Brain pericyte (primary cell): ENCODE measurements at places on chromosomes 6 and 20.

DNA sequence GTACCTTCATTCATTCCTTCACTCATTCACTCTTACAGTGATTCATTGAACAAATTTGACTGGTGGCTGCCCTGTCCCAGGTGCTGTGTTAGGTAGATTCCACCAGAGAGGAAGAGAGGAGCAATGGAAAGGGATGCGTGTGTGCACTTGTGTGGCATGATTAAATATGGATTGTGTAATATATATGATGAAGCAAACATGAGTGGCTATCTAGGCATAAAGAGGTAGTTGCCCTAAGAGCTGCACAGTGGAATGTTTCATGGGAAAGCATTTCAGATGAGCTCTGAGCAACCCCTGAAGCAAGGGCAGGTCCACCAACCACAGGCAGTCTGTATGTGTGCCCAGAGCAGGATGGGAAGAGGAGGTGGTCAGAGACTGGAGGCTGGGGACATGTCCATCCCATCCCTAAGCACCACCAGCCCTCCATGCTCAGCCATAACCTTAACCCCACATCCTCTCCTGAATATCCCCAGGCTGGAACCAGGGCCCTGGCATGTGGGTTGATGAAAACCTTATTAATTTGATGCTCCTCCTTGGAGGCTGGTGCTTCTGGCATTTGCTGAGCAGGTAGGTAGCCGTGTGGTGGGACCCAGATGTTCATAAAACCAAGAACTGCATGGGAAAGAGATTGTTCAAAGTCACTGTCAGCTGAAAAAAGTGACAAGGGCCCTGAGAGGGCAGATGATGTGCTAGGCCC, 226.2 kb downstream of the SYNDIG1 start:
- no peak for DNase-seq

DNA sequence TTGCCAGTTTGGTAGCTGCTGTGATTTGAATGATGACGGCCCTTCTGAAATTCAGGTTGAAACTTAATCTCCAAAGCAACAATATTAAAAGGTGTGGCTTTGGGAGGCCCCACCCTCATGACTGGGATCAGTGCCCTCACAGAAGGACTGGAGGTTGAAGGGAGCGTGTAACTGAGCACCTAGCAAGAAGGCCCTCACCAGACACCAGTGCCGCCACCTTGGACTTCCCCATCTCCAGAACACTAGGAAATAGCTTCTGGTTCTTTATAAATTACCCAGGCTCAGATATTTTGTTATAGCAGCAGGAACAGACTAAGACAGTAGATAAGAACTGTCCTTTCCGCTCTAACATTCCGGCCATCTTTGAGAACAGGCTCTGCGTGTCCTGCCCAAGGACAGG, 243.1 kb downstream of the DLL1 start:
- no peak for DNase-seq

GRCh38 chr20:51189814-51190782, 167.2 kb upstream of the KCNG1 start:
- no peak for DNase-seq

GRCh38 chr6:27667657-27668441, 194.9 kb upstream of the ZNF184 start:
- no peak for DNase-seq

DNA sequence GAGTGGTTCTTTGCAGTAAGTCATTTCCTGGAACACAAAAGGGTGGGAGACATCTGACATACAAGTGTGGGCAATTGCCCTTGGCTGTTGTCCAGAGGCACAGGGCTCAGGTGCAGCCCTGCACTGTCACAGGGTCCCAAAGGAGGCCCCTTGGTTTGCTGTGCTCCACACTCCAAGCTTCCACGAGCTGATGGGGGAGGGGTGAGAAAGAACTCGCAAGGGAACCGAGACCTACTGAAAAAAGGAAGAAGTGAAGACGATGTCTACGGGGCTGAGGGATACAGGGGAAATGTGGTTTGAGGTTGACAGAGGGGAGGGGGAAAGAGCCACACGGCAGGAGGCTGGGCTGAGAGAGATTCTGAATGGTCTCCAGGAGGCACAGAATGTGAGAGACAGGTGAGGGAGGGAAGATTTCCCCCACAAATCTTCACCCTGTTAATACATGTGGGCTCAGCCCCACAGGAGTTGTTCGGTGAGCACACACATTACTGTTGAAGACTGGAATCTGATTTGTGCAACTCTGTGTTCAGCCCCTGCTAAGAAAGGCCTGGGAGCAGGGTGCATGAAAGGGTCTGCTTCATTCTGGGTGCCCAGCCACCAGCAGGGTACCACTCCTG, 123.4 kb downstream of the LY86 start:
- no peak for DNase-seq

DNA sequence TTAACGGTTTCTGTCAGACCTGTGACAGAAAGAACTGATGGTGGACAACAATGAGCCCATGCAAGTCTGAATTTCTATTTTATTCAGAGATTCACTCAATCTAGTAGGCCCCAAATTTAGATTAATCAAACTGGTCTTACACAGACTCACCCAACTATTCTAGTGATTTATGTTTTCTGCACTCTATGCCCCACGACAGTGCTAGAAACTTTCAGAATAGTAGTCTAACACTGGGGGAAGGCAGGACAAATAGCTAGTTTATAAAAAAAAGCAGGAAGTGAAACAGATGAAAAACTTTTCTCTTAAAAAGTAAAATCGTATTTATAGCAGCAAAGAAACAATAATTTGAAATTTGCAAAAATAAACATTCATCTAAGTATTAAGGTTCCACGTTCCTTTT, 5.0 kb downstream of the TCP11 start:
- no peak for DNase-seq

GRCh38 chr6:135163440-135163738, 17.7 kb upstream of the MYB start:
- no peak for DNase-seq

DNA sequence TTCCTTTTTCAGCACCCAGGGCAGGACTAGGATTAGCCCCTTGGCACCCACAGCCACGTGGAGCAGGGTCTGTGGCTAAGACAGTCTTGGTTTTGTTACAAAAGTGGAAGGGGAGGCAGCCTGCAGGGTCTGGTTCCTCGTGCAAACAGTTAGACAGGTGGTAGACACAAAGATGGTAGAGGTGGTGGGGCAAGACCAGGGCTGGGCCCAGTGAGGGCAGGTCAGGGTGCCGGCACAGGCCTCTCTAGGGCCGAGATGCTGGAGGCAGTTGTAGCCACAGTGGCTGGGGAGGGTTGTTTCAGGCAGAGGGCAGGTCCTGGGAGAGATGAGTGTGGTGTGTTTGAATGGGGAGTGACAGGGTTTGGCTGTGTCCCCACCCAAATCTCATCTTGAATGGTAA, 161.6 kb downstream of the SMOC2 start:
- DNase-seq: no peak

DNA sequence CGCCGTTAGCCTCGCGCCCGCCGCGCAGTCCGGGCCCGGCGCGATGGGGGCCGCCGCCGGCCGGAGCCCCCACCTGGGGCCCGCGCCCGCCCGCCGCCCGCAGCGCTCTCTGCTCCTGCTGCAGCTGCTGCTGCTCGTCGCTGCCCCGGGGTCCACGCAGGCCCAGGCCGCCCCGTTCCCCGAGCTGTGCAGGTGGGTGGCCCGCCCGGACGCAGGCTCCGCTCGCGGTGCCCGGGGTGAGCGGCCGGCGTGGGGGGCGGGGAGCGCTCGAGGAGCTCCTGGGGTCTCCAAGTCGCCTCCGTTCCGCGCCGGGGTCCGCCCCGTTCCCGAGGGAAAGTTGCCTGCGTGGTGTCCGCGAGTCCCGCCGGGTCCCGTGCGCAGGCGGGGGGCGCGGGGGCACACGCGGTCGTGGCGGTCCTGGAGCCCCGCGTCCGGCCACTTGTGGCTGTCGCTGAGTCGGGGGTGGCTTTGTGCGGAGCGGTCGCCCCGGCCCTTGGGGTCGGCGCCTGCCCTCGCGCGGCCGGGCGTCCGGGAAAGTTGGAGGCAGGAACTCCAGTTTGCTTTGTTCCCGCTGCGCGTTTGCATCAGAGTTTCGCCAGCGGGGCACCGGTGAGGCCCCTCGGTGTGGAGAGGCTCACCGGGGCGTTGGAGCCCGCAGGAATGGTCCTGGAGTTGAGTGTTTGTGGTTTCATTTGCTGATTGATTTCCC, 476 bp downstream of the IGF2R start:
- no peak for DNase-seq

GRCh38 chr6:149508485-149508884, 23.7 kb upstream of the ZC3H12D start:
- no peak for DNase-seq

- DNase-seq: no peak
Observed at GRCh38 chr20:21099751-21100577, 6.2 kb downstream of the LINC00237 start.

DNA sequence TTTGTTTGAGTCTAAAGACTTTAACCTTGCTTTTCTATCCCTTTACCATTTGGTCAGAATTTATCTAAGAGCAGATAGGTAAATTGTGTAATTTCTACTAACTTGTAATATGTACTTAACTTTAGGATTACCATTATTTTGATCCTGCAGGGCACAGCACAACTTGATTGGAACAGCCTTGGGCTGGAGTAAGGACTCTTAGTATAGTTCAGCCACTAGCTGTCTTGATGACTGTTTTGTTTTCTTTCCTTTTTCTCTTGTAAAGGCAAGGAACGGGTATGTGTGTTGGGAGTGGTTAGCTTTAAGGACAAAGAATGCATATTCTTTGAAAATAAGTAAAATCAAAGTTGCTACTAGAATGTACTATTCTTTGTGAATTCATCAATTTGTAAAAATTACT, 203.2 kb downstream of the ZFAND3 start:
- no peak for DNase-seq
